ENCODE measurements at places on chromosomes 11 and 22. TPM values are rescaled to one million over a fixed set of nuclear protein-coding genes. Genes with fewer than 3 reads are reported as not detected.

Gene AASDHPPT
- total RNA-seq = 50.6 TPM

Gene DDX17
- total RNA-seq = 547 TPM

Gene VPREB1
- not detected for total RNA-seq

Gene CRYBB2
- total RNA-seq = 0.18 TPM

Gene SLC22A25
- not detected for total RNA-seq

Gene RIMBP3C
- total RNA-seq = 0.09 TPM

Gene PNPLA5
- total RNA-seq = not detected

Gene HOATZ
- total RNA-seq = not detected

Gene TRPM5
- total RNA-seq = not detected

Gene RIBC2
- 0.72 TPM for total RNA-seq

Gene OR52A1
- total RNA-seq = not detected

Gene NXPE2
- not detected for total RNA-seq

Gene DNAJB7
- not detected for total RNA-seq

Gene CDC45
- 12.5 TPM for total RNA-seq

Gene TIMM10
- total RNA-seq = 37.5 TPM

Gene APOL4
- total RNA-seq = 4.8 TPM

Gene OR52E8
- total RNA-seq = not detected

Gene NNMT
- 378 TPM for total RNA-seq

Gene RASL10A
- total RNA-seq = 0.09 TPM

Gene SHANK2
- total RNA-seq = not detected

Gene PANX3
- not detected for total RNA-seq

Gene OR52N1
- total RNA-seq = not detected

Gene GGT5
- 6.7 TPM for total RNA-seq

Gene OR52N4
- total RNA-seq = not detected

Gene LDHA
- total RNA-seq = 446 TPM

Gene OR51B5
- total RNA-seq = not detected

Gene OR52I2
- total RNA-seq = not detected

Gene TSGA10IP
- under 0.01 TPM for total RNA-seq

Gene SCUBE2
- 1.2 TPM for total RNA-seq

Gene ZFTA
- total RNA-seq = 21.8 TPM

Gene OMP
- 0.45 TPM for total RNA-seq

Gene PDGFB
- 95.6 TPM for total RNA-seq

Gene GNG3
- not detected for total RNA-seq

Gene DBX1
- not detected for total RNA-seq

Gene TEX12
- total RNA-seq = 0.09 TPM

Gene LARGE1
- total RNA-seq = 3.6 TPM

Gene USH1C
- total RNA-seq = not detected

Gene CAPRIN1
- total RNA-seq = 193 TPM

Gene PKP3
- 0.09 TPM for total RNA-seq

Gene IL17REL
- total RNA-seq = not detected

Gene TMPRSS6
- total RNA-seq = not detected

Gene RFPL1
- not detected for total RNA-seq

Gene PATE4
- not detected for total RNA-seq

Gene HIRA
- 19.3 TPM for total RNA-seq

Gene CYTH4
- 0.09 TPM for total RNA-seq

Gene ALKBH8
- 6.9 TPM for total RNA-seq

Gene YAP1
- 33.2 TPM for total RNA-seq

Gene SLN
- not detected for total RNA-seq

Gene IL18
- 5.5 TPM for total RNA-seq

Gene OR4D5
- not detected for total RNA-seq

Gene ZBTB16
- 28.0 TPM for total RNA-seq

Gene MS4A15
- total RNA-seq = not detected

Gene NLRP14
- 0.09 TPM for total RNA-seq

Measured in endothelial cell of coronary artery (primary cell).